Stimulated activated CD8-positive, alpha-beta memory T cell treated with anti-CD3 and anti-CD28 coated beads, Interleukin-4, amount 100 ng/mL, for 4 hours (primary cell): ENCODE measurements at places on chromosomes 2 and 18.

GRCh38 chr2:149353421-149353820 is 23.0 kb downstream of the LYPD6 start:
- no peak for DNase-seq

GRCh38 chr18:22933966-22934423 is 867 bp downstream of the RBBP8 start:
- no peak for DNase-seq

DNA sequence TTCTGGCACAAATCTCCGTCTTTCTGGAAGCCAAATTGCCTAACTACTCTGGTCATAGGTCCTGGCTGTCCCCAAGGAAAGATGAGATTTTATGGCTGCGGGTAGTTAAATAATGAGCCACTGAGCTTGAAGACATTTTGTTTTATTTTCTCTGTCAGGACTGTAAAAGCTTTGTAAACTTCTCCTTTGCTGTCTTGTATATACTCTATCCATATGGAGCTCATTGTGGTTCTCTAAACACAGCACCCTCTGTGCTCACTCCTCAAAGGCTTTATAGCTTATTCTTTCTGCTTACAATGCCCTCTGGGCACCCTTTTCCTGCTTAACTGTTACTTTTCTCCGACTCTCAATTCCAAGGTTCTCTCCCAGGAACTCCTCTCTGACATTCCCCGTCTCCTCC is 209.1 kb downstream of the CMPK2 start:
- DNase-seq: no peak

- DNase-seq: no peak
Observed at GRCh38 chr18:78980777-78981380, 1.3 kb downstream of the SALL3 start.

DNA sequence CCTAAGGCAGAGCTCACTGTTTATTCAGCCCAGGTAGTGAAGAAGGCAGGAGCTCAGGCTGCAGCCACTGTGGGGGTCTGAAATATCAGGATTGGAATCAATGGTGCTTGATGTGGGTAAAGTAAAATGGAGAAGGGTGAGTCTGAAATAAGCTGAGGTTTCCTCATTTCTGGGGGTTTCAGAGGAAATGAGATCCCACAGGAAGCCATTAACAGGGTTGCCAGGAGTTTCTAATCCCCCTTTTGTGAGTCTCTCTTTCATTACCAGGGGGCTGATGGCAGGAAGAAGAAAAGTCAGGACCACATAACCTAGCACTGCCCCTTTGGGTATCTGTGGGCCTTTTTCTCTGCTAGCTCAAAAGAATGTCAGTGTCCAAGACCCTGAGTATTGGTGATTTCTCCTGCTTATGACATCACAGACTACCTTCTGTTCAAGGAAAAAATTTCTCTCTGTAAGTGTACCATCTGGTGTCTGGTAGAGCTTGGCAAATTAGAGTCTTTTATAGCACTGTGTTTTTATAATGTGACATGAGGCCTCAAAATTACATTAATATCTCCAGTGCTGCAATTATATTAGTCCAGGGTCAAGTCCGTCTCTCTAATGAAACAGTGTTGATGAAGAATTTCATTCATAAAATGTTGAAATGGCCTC is 56.0 kb downstream of the LBH start:
- DNase-seq: no peak

DNA sequence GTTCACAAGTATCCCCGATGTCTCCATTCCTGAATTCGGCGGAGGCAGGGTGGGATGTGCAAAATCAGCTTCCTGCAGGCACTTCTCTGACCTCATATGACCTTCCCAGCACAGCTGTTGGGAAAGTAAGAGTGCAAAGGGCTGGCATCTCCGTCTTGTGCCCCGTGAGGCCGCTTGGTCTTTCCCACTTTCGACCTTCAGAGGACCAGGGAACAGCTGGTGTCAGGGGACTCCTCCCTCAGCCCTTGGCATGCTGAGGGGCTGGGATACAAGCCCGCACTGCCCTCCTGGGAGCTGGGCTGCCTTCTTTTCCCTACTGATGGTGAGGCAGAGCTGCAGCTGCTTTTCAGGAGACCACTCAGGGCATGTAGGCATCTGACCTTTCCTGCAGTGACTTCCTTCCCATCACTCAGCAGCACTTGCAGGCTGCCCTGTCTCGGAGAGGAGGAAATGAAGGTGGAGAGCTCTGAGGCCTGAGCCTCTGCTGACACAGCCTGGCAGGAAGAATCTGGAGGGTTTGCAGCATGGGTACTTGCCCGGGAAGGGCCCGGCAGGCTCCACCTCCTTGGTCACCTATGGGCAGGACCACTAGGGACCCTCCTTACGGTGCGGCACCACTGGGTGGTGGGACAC is 277.2 kb upstream of the HS6ST1 start:
- DNase-seq: no peak

GRCh38 chr18:10784596-10785202 is 258.9 kb downstream of the NAPG start:
- DNase-seq: no peak

DNA sequence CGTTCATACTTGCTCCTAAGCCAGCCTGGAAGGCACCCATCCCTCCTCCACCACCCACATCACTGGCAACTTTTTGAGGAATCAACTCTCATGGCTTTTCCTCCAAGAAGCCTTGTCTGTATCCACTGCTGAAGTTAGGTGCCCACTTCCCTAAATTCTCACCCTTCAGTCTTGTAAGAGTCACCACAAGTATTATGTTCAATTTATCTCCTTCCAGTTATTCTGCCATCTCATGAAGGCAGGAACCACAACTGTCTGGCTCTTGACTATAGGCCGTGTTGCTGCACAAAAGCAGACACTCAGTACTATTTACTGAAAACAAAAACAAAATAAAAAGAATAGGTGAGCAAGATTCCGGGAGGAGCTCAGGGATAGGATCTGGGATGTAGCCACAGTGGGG is 234.8 kb downstream of the CYRIA start:
- DNase-seq: no peak

- DNase-seq: no peak
Observed at GRCh38 chr18:9867071-9867594, 18.6 kb upstream of the TXNDC2 start.

GRCh38 chr2:117137371-117137770 is 677.1 kb upstream of the DDX18 start:
- DNase-seq: no peak

DNA sequence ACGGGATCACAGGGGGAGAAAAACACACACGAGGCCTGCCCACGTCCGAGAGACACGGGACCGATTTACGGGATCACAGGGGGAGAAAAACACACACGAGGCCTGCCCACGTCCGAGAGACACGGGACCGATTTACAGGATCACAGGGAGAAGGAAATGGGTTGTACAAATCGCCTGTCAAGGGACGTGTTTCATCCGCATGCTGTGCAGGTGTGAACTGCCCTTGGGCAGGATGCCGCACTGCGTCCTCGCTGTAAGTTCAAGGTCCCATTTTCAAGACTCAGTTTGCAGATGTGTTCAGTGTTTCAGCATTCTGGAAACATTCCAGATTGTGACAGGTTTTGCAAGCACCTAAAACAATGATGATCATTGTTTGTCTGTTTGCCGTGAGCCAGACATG is 2.3 kb upstream of the KCNG2 start:
- DNase-seq: no peak

DNA sequence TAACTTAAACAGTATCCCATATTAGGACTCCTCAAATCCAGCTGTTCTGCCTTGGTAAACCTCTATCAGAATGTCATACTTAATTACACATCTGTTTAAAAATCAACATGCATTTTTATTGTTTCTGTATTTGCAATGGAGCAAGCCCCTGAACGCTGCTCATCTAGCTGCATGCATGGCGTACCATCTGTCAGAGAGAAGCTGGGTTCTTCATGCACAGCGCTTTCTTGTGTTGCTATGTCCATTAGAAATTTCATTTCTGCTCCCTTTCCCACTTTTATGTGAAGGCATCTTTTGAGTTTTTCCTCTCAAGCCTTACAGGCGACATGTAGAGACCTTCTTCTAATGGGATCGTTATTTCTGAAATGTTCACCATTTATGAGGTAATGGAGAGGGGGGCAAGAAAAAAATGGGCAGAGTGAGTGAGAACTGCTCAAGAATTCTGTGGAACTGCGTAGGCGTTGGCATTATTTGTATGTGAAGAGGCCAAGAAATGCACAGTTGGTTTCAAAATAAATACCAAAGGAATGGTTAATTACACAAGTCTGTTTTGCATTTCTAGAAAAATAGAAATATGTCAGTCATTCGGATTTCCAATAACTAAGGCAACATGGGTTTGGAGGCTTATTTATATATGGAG is 31.6 kb downstream of the INSIG2 start:
- no peak for DNase-seq

- DNase-seq: no peak
Observed at GRCh38 chr2:85132834-85133637, at the start of gene TCF7L1. Gene TCF7L1 (plus strand): TSS chr2:85133392. CDS start chr2:85133685, 293 bp downstream.

- DNase-seq: no peak
Observed at GRCh38 chr18:79610461-79611039, 69.1 kb upstream of the CTDP1 start.

DNA sequence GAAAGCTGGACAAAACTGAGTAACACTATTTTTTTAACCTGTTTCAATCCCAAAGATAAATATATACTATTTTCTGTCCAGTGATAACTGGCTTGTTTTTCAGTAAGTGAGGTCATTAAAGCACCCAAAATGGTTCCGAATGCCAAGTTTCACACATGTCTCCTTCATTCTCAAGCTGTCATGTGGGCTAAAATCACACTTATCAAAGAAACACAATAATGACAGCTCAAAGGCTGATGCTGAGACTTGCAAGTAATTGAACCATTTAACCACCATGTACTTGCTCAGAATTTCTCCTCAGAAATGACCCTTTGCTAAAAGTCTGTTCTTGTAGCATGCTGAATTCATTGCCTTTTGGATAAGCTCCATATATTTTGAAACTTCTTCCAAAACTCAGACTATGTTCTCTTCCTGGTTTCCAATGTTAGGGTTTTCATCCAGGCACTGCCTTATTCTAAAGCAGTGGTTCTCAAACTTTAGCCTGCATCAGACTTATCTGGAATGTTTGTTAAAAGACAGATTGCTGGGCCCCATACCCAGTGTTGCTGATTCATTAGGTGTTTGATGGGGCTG is 149.8 kb downstream of the VWC2L start:
- no peak for DNase-seq

DNA sequence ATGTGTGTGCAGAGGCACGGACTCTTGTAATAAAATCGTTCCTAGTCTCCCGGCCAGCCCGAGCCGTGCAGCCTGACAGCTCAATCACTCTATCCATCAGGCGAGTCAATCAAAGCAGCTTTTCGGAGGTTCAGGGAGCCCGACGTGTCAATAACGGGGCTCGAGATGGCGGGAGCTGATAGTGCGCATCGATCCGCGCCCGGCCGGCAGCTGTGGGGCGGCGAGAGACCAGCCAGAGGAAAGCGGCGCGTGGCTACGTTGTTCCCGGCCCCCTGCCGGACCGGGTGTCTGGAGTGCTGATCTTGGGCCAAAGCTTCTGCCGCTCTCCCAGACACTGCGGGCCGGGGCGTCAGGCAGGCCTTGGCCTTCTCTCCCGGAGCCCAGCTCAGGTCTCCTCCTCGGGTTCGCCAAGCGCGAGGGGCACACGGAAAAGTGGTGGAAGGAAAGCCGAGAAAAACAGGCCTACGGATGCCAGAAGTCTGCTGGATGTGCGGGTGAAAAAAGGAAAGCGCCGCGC is 2.4 kb downstream of the EN1 start:
- DNase-seq: no peak

DNA sequence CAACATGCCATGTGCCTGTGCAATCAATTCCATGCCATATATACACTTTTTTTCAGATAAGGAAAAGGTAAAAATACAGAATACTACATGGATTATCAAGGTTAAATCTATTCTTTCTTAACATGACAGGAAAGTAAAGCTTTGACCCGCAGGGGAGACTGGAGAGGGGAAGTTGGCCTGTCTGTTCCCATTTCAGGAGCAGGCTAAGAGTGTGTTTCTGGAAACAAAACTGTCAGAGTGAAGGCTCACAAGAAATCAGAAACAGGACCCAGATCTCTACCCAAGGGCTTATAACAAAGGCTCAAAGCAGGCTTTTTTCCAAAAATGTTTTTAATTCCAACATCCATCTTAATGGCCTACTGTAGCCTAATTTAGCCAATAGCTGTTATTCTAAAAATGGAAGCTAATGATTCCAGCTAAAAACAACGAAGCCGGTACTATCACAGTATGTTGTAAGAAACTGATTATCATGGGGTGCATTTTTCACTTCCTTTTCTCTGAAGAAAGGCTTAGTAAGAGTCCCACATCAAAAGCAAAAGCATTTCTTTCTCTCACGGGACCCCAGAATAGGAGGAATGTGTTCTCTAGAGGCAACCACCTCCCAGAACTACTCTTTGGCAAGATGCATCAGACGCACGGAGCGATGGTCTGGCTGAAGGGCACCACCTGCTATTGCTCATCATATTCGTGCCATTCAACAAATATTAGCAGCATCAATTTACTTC is 41.4 kb downstream of the FECH start:
- no peak for DNase-seq

GRCh38 chr2:175383286-175383685 is 201.8 kb upstream of the ATP5MC3 start:
- no peak for DNase-seq

DNA sequence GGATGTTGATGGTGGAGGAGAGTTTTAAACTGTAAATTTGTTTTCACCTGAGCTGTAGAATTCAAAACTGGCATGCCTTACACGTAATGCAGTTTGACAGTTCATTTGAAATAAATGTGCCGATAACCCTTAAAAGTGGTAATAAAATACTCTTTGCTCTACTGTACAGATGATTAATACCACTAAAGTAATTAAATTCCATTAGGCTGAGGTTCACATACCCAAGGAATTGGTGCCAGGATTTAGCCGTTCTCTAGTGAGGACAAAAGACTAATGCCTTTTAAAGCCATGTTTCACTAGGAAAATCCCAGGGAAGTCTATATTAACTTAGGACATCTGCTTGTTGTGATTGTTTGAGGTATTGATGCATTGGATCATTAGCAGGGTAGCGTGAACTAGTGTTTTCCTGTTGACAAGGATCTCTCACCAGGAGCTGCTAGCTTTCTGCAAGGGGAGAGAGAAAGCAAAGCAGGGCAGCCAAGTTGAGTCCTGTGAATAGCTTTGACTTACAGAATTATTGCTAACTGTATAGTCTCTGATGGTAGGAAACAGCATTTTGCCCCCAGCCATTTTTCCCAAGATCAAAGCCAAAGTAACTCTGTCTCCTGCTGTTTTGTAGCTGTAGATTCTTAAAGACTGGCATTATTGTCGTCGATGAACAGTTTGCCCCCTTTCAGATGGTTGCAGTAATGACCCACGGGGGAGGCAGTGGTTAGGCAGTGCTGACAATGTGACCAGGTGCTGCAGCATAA is 280.9 kb upstream of the FANCL start:
- DNase-seq: no peak

- no peak for DNase-seq
Observed at GRCh38 chr2:240346015-240346752, 89.3 kb upstream of the GPC1 start.

- DNase-seq: no peak
Observed at GRCh38 chr2:51997571-51997970, 965.6 kb upstream of the NRXN1 start.

DNA sequence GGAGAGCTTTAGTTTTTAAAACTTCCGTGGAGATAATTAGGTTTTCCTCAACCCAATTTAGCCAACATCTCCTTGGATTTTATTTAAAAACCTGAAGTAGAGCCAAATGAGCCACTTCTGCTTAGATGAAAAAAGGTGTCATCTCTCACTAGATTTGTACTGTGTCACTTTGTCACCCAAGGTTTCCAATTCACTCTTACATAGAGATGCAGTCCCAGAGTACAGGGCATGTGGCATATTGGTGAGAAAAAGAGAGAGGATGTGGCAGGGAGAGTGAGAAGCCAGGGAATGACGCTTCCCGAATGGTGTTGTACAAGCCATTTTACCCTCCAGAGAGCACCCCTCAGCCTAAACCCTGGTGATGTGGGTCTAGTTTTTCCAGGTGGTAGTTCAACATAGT is 44.4 kb upstream of the CTLA4 start:
- no peak for DNase-seq
